HEK293T (cell line): ENCODE measurements at places on chromosomes 2 and 18.

GRCh38 chr2:196963961-196964360, 37.5 kb upstream of the PGAP1 start:
- DNase-seq = no peak

DNA sequence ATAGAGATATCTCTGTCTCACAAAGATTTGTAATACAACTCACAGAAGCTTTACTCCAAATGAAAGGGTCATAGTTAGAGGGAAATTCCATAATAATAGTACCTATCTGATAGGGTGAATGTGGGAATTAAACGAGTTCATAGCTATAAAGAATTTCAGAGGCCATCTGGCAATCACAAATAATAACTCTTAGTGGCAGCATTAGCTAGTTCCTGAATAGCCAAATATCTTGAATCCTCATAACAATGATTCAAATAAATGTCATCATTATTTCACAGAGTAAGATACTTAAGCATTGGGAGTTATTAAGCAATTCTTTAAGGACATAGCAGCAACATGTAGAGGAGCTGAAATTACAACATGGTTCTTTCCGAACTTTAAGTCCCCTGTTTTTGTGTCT, 1265.0 kb upstream of the PIK3C3 start:
- DNase-seq = no peak

- no peak for DNase-seq
Measured at GRCh38 chr2:95025406-95026319, at the start of gene MAL. TSS of gene MAL (plus strand) at chr2:95025708. CDS start at chr2:95025793, 85 bp downstream.

- no peak for DNase-seq
Measured at GRCh38 chr2:20972792-20973565, 70.9 kb downstream of the APOB start.

DNA sequence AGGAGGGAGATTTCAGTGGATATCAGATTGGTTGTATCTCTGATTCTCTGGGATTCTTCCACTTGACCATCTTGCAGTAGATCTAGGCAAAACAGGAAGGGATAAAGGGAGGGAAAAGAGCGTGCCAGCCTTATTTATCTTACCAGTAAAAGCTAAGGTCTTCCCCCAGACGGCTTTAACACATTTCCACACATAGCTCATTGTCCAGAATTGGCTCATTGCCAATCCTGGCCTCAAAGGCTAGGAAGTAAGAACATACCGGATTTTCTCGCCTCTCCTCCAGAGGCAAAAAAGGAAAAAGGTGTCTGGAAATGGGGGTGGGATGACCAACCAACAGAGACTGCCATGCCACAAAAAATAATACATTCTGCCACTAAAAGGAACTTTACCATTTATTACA, 411.6 kb upstream of the NRP2 start:
- DNase-seq = no peak

DNA sequence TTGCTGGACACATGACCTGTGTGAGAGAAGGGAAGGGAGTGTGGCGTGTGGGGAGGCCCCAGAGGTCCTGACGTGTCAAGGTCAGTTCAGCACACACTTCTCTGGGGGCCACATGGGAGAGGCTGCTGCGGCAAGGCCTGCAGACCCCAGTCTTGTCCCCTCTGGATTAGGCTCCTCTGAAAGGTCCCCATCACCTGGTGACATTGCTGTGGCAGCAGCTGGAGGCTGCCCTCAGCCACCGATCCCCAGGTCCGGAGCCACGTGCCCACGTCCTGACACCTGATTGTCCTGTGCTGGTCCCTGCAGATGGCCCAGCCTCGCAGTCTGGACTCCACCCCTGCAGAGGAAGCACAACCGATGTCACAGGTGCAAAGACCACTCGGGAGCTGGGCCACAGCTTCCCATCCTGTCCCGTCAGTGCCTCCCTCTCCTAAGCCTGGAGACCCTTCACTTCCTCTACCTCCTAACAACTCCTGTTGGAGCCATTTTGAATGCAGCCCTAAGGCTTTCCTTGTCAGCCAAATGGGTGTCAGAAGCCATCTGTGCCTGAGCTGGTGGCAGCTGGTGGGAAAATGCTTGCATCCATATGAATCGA, 12.7 kb downstream of the TMEM177 start:
- no peak for DNase-seq

DNA sequence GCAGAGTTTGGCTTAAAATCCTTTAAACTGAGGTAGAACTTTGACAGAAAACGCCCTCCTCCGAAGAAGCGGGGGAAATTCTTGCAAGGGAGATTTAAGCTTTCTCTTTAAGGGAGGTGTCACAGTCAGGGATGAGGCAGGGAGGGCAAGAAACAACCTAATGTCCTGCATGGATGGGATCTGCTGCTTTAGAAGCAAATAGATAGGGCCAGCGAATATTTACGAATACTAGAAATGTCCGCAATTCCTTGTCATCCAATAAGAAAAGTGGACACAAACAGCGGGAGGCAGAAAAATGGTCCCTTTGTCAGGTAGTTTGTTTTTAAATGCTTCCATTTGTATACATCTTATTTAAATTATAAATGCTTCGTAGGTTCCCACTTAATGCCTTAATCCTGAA, 12.0 kb downstream of the MEIS1 start:
- DNase-seq = no peak

GRCh38 chr2:120498121-120498520, 152.2 kb downstream of the INHBB start:
- DNase-seq = no peak

- DNase-seq = no peak
Measured at GRCh38 chr2:234732404-234733092, 219.3 kb upstream of the SH3BP4 start.

DNA sequence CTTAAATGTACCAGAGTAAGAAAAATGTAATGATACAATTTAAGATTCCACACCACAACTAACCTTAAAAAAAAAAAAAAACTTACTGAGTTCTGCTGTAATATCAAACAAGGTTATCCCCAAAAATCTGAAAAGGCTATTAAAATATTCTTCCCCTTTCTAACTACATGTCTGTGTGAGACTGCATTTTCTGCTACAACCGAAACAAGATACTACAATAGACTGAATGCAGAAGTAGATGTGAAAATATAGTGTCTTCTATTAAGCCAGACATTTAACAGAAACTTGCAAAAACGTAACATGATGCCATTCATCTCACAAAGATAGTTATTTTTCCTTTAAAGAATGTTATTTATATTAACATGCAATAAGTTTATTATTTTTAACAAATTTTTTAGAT, 16.2 kb downstream of the SS18 start:
- no peak for DNase-seq

- DNase-seq = no peak
Measured at GRCh38 chr2:151150331-151151320, 111.0 kb downstream of the RBM43 start.

DNA sequence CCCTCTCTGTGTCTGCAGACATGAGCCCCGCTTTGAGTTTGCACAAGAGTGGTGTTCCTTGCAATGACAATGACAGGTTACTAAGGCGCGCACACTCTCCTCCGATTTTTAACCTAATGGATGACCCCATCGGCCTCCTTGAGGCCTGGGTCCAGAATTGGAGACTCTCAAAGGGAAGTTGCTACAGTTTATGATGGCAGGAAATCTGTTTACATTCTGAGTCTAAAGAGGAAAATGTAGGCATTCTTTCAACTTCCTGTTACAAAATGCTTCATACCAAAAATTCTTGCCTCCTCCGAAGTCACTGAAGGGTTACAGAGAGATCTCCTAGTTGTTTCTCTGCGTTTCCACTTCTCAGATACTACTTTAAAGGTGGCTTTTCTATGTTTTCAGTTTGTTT, 225.3 kb upstream of the AGAP1 start:
- no peak for DNase-seq

DNA sequence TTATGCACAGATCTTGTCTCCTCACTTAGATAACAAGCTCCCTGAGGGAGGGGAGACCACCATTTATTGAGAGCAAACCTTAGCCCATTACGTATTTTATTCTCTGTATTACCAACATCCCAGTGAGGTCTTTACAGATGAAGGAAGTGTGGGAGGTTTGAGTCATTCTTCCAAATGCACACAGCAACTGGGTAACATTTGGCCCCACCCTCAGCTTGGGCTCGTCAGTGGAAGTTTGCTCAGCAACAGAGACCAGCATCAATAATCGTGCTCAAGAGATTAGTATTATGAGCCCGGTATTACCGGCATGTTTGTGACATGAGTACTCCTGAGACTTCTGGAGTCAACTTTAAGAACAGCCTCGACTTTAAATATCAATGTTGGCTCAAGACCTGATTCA, 168.6 kb downstream of the ETAA1 start:
- no peak for DNase-seq

DNA sequence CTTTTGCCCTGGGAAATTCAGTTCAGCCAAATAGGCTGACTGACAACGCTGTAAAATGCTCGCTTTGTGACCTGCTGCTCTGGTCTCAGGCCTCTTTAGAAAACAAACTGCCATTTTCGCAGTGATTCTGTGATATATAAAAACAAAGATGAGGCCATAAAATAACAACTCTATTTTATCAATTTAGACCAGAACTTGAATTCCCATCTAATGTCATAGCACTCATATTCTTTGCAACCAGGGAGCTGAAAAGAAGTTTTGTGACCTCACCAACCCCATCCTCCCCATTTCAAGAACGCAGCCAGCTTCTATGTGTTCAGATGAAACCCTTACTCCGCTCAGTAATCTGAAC, 40.3 kb downstream of the TCF4 start:
- no peak for DNase-seq

- DNase-seq = no peak
Measured at GRCh38 chr2:233354500-233354924, 218 bp downstream of the DGKD start.

DNA sequence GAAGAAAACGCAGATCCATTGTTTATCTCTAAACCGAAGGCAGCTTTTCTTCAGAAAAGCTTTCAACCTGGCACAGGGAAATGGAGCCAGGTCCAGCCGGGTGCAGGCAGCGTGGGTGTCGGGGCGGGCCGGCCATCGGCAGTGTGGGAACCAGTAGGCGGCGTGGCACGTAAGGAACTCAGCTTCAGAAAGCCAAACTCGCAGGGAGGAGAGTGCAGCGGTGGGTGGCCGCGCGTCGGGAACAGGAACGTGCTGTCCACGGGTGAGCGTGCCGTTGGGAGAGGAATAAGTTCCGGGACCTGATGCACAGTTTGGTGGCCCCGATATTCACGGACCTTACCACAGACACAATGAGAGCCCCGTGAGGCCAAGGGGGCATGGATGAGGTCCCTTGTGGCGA, 270.4 kb downstream of the TWIST2 start:
- DNase-seq = no peak

GRCh38 chr18:38421021-38421420, 855.4 kb upstream of the CELF4 start:
- DNase-seq = no peak

DNA sequence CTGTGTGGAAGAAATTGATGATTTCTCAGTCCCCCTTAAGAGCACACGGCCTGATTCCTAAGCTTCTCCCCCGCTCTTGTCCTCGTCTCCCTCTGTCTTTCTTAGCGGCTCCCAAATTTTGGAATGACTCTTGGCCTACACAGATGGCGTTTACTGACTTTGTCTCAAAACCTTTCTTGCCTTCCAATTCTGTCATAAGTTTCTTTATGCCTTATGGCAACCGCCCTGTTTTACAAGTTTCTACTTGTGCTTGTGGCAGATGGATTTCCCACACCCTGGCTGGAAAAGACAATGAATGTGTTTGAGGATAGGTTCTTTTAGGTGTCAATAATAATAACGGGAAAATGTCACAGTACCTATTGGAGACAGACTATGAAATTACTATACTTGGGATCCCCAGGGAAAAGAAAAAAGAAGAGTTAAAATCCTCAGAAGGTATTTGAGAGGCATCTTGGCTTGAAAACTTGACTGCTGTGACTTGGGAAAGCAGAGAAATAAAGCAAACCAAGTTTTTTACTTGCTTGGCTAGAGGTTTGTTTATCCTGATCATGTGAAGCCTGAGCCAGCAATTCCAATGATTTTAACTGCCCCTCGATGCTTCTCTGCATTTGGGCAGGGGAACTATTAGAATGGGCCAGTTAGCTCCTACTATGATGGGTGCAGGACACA, 276.4 kb downstream of the HRH4 start:
- DNase-seq = no peak

GRCh38 chr18:55234366-55235093, 275.3 kb upstream of the CCDC68 start:
- peak; percentile 60 for DNase-seq

- no peak for DNase-seq
Measured at GRCh38 chr2:211237586-211238275, 681.3 kb downstream of the CPS1 start.

GRCh38 chr18:23499291-23499781, 4.0 kb upstream of the RMC1 start:
- DNase-seq = no peak

GRCh38 chr2:31651736-31652135, 71.0 kb upstream of the SRD5A2 start:
- no peak for DNase-seq

DNA sequence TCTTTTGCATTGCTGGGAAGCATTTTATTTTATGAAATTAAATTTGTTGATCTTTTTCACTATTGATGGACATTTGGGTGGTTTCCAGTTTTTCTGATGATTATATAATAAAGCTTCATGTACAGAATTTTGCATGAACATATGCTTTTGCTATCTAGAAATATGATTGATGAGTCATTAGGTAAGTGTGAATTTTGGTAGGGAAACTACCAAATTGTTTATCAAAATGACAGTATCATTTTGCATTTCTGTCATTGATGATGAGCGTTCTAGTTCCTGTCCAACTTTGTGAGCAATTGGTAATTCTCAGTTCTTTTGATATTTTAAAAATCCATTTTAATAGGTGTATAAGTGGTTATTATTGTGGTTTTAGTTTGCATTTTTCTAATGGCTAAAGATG, 67.7 kb downstream of the TAF4B start:
- no peak for DNase-seq

DNA sequence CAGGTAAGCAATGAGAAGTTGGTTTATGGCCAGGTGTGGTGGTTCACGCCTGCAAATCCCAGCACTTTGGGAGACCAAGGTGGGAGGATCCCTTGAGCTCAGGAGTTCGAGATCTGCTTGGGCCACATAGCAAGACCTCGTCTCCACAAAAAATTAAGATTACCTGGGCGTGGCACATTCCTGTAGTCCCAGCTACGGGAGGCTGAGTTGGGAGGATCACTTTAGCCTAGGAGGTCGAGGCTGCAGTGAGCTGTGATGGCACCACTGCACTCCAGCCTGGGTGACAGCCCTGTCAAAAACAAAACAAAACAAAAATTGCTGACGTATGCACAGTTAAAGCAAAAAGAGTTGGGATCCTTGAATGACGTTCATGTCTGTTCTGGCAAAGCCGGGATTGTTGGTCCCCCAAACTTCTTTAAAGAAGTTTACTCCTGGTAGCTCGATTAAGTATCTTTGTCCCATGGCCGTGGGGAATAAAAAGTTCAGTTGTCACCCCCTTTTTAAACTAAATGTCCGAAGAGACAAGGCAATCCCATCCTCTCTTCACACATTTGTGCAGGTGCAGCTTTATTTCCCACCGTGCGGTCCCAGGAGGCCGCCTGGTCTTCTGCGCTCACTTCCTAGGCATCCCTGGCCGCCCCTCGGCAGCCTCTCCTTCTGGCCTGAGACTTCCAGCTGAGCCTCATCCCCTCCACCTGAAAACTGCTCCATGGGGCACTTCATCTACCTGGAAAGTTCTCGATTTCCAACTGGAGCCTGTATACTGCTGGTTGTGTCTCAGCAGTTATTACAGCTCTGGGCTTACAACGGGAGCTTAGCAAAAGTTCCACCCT, 762 bp upstream of the SPOPL start:
- peak; percentile 17 for DNase-seq
